Cerebellar nuclear complex (tissue), 1 donor: ENCODE measurements at places on chromosomes 13 and 19.

- DNase-seq: no peak
These were observed 10.5 kb upstream of the KLK4 start for GRCh38 chr19:50921426-50922316.

DNA sequence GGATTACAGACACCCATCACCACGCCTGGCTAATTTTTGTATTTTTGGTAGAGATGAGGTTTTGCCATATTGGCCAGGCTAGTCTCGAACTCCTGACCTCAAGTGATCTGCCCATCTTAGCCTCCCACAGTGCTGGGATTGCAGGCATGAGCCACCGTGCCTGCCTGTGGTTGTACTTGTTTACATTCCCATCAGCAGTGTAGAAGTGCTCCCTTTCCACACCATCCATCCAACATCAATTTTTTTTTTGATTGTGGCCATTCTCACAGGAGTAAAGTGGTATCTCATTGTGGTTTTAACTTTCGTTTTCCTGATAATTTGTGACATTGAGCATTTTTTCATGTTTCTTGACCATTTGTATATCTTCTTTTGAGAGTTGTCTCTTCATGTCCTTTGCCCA lies 1019.4 kb upstream of the SLC10A2 start:
- no peak for DNase-seq

DNA sequence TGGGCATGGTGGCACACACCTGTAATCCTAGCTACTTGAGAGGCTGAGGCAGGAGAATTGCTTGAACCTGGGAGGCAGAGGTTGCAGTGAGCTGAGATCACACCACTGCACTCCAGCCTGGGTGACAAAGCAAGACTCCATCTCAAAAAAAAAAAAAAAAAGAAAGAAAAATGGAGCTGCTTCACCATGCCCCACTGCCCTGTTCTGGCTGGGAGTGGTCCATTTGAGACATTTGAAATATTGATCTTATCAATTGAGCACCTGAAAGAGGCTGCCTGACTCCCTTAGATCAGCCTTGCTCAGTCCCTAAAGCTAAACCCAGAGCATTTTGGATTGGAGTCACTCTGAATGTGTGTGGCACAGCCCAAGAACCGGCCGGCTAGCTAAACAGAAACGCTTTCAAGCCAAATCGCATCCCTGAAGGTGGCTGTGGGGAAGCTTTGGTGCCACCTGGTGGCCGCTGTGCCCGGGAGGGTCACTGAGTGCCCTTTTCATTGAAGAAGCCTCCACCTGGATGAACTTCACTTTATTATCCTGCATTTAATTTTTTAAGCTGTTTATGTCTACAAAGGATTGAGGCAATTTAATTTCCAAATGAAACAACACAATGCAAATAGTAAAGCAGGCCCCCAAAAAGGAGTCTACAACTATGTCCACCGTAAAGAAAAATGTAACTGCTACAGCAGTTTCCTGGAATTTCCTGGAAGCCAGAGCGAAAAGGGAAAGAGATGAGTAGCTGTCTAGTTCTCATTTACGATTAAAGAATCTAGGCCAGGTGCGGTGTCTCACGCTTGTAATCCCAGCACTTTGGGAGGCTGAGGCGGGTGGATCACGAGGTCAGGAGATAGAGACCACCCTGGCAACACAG lies 53.1 kb upstream of the SERPINE3 start:
- DNase-seq: no peak

DNA sequence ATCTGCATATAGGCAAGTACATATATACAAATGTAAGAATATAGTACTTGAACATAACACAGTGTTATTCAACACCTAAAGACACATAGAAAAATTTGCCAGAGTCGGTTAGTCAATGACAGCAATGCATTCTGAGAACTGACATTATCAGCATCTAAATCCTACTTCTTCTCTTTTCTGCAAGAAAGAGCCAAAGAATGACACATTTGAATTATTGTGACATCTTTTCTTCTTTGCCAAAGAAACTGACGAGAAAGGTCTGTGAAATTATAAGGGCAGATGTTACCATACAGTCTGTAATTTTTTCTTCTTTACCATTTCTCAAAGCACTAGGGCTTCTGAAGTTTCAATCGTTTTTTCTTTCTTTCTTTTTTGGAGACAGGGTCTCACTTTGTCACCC lies 350.9 kb upstream of the NBEA start:
- DNase-seq: no peak

DNA sequence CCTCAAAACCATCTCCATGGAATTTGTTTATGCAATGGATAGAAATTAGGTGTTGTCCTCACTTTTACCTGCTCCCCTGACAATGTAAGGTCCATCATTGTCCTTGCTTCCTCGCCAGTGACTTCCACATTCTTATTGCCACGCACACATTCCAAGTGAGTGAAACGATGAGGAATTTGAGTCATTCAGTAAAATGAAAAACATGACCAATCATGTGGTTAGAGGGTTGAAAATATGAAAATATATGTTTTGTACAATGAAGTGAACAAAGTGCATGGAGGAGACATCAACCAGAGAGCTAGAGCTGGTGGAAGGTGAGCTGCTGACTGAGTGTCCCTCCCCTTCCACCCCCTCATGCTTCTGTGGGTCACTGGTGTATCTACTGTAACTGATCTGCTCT lies 91.7 kb downstream of the ATP8A2 start:
- no peak for DNase-seq

DNA sequence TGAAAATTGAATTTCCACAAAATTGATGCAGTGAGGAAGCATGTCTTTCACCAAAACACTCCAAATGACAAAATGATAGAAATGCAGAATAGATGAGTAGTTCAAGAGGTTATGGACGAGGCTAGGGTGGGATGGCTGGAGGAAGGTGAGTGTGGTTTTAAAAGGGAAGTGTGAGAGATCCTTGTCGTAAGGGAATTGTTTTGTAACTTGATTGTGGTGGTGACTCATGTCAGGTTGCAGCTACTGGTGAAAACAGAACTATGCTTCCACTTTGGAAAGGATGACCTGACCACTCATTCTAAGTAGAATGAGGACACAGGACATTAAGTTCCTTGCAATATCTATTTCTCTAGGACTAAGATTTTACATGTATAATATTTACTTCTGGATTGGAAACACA lies 345.7 kb downstream of the MTUS2 start:
- no peak for DNase-seq

DNA sequence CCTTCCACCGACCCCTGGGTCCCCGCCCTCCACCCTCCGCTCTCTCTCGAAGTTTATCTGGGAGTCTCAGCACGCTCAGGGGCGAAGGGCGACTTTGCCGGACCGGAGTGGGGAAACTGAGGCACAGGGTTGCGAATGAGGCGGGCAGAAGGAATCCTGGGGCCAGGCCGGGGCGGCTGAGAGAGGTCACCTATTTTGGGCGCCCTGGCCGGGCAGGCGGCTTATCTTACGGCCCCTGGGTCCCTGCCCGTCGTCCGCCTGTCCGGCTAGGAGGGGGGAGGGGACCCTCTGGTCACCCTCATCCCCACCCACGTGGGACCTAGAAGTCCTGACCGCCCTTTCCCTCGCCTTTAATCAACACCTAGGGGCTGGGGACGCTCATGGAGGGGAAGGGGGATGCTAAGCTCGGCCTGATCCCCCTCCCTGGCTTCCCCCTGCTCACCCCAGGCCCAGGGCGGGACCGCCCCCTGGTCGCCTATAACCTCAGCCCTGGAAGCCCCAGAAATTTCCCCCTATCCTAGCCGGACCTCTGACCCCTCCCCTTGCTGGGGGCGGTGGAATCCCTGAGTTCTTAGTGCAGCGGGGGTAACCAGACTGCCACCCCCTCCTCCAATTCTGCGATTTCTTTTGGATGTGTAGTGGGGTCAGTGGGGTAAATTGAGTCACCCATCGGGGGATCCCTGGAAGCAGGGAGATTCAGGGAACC lies 556 bp downstream of the TRIP10 start:
- no peak for DNase-seq

DNA sequence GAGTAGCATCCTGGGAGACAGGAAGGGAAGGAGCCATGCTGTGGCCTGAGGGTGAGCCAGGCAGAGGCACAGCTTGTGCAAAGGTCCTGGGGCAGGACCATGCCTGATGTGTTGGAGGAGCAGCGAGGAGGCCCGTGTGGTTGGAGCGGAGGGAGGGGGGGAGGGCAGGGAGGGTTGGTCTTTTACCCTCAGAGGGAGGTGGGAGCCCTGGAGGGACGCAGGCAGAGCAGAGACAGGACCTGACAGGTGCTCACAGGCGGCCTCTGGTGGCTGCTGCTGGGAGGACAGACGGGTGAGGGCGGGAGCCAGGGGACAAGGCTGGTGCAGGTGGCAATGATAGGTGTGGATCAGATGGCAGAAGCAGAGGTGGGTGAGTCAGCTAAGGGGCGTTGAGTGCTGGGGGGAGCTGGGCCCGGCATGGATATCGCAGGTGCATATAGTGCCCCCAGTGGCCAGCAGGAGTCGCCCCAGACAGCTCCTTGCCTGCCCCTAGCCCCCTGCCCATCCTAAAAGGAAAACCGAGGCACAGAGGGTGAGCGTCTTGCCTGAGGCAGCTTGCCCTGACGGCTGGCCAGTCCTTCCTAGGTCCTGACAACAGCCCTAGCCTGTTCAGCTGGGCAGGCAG lies 9.8 kb upstream of the GNA15 start:
- DNase-seq: no peak

DNA sequence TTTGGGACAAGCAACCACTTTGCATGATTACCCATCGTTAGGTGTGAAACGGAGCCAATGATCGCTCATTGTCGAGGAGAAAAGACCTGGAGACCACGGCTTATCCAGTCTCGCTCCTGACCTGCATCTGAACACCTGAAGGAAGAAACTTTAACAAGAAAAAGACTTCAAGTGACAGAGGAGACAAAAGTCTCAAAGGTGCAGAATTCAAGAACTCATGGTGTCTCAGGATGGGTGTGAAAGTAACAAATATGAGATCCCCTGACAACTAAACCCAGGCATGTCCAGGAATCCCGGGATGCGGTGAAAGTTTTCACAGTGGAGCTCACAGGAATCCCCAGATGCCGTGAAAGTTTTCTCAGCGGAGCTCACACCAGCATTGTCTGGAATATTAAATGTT lies 6.3 kb upstream of the ATP11A start:
- no peak for DNase-seq

GRCh38 chr19:50835785-50836542 lies 2.6 kb upstream of the KLK15 start:
- DNase-seq: no peak

- DNase-seq: no peak
These were observed 13.9 kb upstream of the PLAUR start for GRCh38 chr19:43683905-43684304.

- no peak for DNase-seq
These were observed 41.7 kb upstream of the EEF1AKMT1 start for GRCh38 chr13:20815464-20815863.
